Brain (organoid and tissue), 16 donors: ENCODE measurements at places on chromosomes 12 and 14.

GRCh38 chr12:3263282-3263681 is 186.1 kb downstream of the TSPAN9 start:
- no peak for DNase-seq

GRCh38 chr12:110635055-110635454 is 21.1 kb downstream of the TCTN1 start:
- no peak for DNase-seq

DNA sequence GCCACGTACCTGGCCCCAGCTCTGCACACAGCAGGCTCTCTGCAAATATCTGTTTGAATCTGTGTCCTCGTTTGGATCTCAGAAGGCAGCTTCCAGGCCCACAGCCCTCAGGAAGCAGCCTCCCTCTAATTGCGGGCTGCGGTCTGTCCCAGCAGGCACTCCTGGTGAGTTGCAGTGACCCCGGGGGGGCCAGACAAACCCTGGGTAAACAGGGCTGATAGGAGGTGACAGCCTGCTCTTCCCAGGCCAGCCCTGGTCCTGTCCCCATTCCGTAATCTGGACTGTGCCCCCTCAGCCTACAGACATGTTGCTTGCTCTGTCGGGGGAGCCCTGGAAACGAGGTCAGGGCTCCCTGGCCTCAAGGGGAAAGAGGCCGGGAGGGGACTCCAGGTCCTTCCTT is 2.0 kb downstream of the FOXN4 start:
- no peak for DNase-seq

DNA sequence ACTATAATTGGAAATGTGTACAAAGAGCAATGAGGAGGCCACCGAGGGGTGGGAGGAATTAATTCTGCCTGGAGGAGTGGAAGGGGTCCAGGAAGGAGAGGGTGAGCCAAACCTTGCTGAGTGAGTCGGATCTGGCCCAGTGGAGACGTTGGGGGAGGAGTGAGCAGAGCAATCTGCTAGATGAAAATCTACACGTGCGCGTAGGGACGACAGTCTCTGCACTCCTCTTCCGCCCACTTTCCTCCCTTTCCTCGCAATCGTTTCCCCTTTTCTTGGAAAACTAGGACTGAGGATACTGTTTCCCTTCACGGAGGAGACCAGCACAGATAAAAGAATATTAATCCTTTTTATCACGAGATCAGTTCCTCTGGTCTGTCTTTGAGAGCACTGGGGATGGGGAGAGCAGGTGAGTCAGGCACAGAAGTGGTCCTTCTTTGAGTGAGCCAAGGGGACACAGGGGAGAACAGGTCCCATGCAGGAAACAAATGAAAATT is 2.9 kb upstream of the NAB2 start:
- peak; percentile 51 for DNase-seq

- DNase-seq = no peak
Observed at GRCh38 chr14:56073799-56074198, 44.4 kb upstream of the PELI2 start.

DNA sequence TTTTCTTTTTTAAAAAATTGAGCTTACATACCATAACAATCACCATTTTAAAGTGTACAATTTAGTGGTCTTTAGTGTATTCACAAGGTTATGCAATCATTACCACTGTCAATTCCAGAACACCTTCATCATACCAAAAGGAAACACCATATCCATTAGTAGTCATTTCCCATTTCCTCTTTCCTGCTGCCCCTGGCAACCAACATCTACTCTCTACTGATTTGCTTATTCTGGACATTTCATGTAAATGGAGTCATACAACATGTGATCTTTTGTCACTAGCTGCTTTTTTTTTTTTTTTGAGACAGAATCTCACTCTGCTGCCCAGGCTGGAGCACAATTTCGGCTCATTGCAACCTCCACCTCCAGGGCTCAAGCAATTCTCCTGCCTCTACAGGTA is 66.8 kb upstream of the CFL2 start:
- DNase-seq = no peak

GRCh38 chr12:40581889-40582288 is 110.3 kb upstream of the CNTN1 start:
- no peak for DNase-seq

GRCh38 chr12:93668919-93669418 is 8.2 kb upstream of the CRADD start:
- DNase-seq = no peak

DNA sequence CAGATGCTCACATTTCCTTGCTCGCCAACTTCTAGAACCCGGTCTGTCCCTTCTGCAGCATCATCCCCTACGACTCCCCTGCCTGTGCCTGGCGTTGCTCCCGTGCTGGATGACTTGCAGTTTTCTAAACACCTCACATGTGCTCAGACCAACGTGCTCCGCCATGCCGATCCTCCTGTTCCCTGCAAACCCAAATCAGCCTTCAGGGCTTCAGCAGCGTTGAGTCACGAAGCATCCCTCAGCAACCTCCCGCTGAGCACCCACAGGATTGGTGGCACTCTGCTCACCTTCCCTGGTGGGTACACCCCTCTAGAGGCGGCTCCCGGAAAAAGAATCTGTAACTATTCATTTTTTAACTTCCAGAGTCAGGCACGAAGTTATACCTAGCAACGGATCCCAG is 2.8 kb upstream of the PIWIL1 start:
- DNase-seq = peak; percentile 42

DNA sequence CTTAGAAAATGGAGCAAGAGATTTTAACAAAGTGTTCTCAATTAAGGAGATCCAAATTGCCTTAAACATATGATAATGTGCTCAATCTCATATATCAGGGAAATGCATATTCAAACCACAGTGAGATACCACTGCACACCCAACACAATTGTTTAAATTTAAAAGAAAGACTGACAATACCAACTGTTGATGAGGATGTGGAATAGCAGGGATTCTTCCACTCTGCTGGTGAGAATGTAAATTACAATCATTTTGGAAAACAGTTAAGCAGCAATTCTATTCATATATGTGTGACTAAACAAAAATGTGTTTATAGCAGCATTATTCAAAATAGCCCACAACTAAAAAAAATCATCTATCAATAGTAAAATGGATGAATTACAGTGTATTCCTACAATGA is 144.2 kb downstream of the KICS2 start:
- no peak for DNase-seq

DNA sequence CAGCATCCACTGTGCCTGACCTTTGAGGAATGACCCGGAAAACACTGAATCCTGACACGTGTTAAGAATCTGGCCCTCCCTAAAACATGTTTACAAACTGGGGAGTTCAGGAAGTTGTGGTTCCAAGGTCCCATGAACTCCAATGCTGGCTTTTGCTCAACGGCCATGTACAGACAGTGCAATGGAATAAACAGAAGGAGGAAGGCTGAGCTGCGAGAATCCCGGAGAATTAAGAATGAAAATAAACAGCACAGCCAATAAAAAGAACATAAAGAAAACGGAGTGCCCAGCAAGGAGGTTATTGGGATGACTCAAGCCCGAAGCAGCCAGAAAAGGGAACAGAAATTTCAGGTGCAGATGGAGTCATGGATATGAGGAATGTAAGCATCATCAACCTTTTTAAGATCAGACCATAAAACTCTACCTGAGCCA is 32.3 kb downstream of the BCL11B start:
- no peak for DNase-seq

DNA sequence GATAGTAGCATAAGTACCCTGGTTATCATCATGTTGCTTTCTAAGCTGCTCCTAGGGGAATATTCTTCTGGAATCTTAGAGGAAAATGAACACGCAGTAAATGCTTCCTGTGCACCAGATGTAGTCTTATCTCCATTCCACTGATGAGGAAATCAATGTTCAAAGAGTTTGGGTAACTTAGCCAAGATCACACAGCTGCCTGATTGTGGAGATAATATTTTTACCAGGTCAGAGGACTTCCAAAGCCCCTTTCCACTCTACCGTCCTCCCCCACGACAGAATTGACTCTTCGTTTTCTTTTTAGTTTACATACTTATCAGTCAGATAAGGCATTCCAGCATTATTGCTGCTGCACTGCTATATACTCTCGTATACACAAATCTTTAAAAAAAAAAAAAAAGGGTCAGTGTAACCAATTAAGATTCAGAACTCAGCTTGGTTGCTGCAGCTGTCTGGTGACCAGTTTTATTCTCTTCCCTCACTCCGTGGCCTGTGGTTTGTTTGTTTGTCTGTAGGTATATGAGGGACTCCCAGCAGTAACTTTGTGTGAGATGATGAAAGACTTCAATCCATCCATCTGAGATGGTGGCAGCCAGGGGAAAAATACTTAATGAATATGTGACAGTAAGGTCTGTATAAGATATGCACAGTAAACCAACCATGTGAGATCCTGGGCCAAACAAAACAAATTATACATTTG is 110.5 kb downstream of the TGFB3 start:
- DNase-seq = no peak

DNA sequence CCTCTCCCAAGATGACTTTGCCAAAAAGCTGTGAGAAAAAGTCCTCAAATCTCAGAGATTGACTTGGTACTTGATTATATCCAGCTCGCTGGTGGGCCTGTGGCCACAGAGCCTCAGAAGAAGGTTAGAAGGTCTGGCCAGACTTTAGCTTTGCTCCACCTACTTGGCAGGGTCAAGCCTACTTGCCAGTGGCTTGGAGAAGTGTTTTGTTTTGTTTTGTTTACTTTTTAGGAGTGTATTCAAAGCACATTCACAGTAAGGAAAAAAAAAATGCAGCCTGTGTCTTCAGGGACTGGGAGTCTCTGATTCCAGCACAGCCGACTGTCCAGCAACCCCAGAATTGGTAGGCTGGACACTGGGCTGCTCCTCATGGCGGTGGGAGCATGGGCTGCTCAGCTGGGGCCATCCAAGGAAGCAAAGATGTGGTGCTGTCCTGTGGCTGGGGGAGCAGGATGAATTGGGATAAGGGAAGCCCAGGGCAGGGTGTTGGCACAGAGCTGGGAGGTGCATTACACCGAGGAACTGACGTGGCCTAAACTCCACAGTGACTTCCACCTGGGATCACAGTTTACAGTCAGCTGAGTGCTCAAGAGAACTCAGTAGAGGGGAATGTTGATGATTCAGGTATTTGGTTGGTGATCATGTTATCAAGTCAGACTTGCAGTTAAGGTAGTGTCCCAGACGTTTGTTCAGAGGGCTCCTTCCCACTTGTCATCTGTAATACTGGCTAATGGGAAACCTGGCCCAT is 73.5 kb downstream of the PPP2R5C start:
- peak; percentile 29 for DNase-seq

DNA sequence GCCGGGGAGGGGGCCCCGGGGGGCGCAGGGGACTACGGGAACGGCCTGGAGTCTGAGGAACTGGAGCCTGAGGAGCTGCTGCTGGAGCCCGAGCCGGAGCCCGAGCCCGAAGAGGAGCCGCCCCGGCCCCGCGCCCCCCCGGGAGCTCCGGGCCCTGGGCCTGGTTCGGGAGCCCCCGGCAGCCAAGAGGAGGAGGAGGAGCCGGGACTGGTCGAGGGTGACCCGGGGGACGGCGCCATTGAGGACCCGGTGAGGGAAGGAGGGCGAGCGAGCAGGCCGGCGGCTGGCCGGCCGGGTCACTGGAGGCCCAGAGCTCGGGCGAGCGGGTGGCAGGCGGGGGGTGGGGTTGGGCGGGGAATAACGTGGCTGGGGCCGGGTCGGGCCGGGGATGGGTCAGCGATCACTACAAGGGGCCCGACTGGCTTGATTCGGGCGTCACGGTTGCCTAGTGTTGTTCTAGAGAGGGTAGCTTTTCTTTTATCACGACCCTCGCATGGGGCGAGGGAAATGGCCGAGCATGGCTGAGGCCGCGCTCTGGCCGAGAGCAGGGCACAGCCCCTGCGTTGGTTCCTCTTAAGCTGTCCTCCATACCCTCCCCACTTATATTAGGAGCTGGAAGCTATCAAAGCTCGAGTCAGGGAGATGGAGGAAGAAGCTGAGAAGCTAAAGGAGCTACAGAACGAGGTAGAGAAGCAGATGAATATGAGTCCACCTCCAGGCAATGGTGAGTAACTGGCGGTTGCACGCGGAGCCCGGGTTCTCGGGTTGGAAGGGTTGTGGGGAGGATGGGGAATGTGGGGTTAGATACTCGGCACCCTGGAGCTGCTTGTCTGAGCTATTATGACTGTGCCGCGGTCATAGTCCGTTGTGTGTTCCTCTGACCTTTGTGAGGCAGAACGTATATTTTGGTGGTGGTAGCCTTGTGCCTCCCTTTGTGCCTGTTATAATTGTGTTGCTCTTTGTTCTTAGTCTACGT is 603 bp downstream of the PABPN1 start:
- peak; percentile 15 for DNase-seq

- DNase-seq = no peak
Observed at GRCh38 chr14:23443411-23443812, 8.0 kb upstream of the MYH7 start.

GRCh38 chr12:124829008-124829707 is 34.5 kb downstream of the SCARB1 start:
- DNase-seq = no peak
